ENCODE measurements at places on chromosomes 13 and 19.

DNA sequence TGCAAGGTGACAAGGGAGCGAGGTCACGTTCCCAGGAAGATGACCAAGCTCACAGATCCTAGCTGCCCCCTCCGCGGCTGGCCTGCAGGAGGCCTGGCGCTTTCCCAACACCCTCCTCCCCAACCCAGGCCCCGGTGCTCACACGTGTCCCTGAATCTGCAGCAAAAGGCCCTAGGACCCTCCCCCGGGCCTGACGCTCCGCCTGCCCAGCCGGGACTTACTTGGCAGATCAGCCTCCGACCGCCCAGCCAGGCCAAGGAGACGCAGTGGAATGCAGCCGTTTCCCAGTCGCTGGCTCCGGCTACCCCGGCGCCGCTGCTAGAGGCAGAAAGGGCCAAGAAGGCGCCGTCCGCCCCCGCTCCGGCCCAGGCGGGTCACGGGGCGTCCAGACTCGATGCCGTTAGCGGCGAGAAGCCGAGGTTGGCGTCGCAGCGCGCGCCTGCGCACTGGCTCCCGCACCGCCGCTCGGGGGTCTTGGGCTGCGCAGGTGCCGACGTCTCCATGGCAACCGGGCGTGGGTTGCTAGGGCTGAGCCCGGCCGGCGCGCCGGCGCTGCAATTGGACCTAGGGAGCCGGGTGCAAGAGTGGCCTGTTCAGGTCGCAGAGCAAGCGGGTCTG lies at the start of gene PNMA8A:
Gene PNMA8A, minus strand, starts transcription at position 448 of the 618 bp plus-strand sequence. CDS start 528 bp downstream, outside the sequence.
- no peak for DNase-seq

GRCh38 chr13:66977161-66977560 lies 253.0 kb downstream of the PCDH9 start:
- no peak for DNase-seq

GRCh38 chr19:18489627-18490184 lies 32.2 kb downstream of the ELL start:
- no peak for DNase-seq

- no peak for DNase-seq
These were observed at the start of gene KANK3 for GRCh38 chr19:8342684-8343482. KANK3 (minus strand) TSS chr19:8343262; CDS start chr19:8337828, 5,434 bp downstream.

DNA sequence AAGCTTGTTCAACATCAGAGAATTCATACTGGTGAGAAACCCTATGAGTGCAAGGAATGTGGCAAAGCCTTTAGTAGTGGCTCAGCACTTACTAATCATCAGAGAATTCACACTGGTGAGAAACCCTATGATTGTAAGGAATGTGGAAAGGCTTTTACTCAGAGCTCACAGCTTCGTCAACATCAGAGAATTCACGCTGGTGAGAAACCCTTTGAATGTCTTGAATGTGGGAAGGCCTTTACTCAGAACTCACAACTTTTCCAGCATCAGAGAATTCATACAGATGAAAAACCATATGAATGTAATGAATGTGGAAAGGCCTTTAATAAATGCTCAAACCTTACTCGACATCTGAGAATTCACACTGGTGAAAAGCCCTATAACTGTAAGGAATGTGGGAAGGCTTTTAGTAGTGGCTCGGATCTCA lies 25.2 kb downstream of the ZNF383 start:
- no peak for DNase-seq

DNA sequence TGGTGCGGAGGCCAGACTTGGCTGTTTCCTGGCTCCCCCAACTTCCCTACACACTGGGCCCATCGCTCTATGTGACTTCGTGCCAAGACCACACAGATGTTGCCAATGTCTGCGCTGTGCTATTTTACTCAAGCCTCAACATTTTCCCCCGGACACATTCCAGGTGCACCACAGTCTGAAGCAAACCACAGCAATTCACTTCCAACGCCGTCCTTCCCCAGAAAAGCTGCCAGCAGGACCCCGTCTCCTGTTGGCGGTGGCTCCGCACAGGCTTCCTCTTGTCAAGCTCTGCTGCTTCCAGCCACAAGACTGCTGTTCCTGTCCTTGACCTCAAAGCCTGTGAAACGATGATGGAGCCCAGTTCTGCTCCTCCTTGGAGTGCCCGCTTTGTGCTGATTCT lies 100.7 kb downstream of the CRYL1 start:
- no peak for DNase-seq

GRCh38 chr13:33296793-33297425 lies 11.4 kb upstream of the STARD13 start:
- DNase-seq: no peak

- no peak for DNase-seq
These were observed 124.1 kb downstream of the PCCA start for GRCh38 chr13:100212904-100213553.

- DNase-seq: no peak
These were observed 1.7 kb downstream of the COL4A2 start for GRCh38 chr13:110308656-110309359.

DNA sequence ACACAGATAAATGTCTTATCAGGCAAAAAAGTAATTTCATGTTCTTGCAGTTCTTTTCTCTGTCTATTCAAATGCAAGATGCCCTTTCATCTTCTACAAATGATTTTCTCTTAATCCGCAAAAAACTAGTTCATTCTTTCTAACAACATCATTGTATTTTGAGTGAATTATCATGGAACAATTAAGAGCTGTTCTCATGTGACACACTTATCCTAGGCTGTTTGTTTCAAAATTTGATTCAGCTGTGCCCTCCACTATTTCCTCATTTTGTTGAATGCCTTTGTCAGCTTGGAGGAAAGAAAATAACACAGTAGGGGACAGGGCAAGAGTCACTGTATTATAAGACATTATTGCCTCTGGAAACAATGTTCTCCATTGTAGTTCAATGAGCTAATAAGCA lies 396.9 kb downstream of the KCTD12 start:
- DNase-seq: no peak

- no peak for DNase-seq
These were observed 3.9 kb downstream of the RPL18A start for GRCh38 chr19:17863520-17864182.

Measured in SIG-M5 (cell line).